Thymus (tissue), 14 donors: ENCODE measurements at places on chromosomes 7 and 10. TPM values are rescaled to one million over a fixed set of nuclear protein-coding genes. Genes with fewer than 3 reads are reported as not detected.

DNA sequence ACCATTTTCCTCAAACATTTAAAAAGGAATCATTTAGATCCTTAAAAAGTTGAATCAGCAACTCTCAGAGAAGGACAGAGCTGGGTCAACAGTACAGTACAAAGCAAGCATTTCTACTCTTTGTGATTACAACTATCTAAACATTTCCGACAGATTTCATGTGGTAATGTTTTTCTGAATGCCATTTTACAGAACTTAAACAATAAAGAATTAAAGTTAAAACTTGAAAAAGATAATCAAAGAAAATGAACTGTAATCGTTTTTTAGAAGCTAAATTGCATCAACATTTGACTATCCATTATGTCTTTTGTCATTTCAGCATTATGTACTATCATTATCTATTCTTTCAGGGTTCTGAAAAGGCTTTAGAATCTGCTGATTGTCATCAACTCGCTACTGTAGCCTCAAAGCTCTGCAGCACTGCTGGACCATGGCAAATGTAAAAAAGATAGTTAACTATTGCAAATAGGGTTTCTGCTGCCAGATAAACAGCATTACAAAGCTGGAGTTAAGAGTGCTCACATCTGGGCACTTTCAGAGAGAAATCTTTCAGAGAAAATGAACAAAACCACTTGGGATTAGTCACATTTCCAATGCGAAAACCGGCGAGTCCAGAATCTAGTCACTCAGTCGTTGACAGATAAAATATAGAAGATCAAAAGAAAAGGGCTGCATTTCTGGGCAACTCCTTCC is 160.4 kb upstream of the LAMB4 start:
- DNase-seq = no peak
- H3K36me3 ChIP-seq = no peaks in the 10 kb centered on the region
- H3K27me3 ChIP-seq = no peaks in the 10 kb centered on the region
- H3K4me3 ChIP-seq = no peak overlapping the region
- no peaks in the 10 kb centered on the region for H3K4me1 ChIP-seq
- no peak overlapping the region for H3K27ac ChIP-seq

GRCh38 chr7:4707980-4708411 is 25.9 kb downstream of the FOXK1 start:
- DNase-seq = no peak
- H3K27ac ChIP-seq = no peak overlapping the region
- peaks cover 5% of the 10 kb centered on the region for H3K36me3 ChIP-seq
- H3K4me3 ChIP-seq = no peak overlapping the region
- peaks cover 2% of the 10 kb centered on the region for H3K4me1 ChIP-seq

DNA sequence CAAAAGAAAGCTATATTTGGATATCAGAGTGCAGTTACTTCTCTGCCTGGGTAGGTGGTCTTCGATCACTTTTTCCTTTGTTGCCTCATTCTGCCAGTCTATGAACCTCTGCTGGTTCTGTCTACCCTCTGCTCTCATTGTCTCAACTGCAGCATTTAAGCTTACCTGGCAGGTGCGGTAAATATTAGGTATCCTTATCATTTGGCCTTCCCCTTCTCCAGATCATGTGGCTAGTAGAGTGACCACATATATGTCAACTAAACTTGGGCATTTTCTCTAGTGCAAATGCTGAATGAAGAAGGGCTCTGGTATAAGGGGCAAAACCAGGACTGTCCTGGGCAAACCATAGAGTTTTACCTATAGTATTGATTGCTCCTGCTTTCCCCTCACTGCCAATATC is 180.8 kb downstream of the MDFIC start:
- H3K4me1 ChIP-seq = no peaks in the 10 kb centered on the region
- DNase-seq = no peak
- no peaks in the 10 kb centered on the region for H3K27me3 ChIP-seq
- no peaks in the 10 kb centered on the region for H3K36me3 ChIP-seq
- no peak overlapping the region for H3K27ac ChIP-seq
- H3K4me3 ChIP-seq = no peak overlapping the region

GRCh38 chr10:88805361-88805760 is 2.8 kb downstream of the LIPM start:
- no peaks in the 10 kb centered on the region for H3K27me3 ChIP-seq
- H3K4me3 ChIP-seq = no peak overlapping the region
- no peak overlapping the region for H3K27ac ChIP-seq
- H3K36me3 ChIP-seq = no peaks in the 10 kb centered on the region
- no peak for DNase-seq

The MEOX2 gene
- total RNA-seq = 4.4 TPM

The CFTR gene
- 0.28 TPM for total RNA-seq

DNA sequence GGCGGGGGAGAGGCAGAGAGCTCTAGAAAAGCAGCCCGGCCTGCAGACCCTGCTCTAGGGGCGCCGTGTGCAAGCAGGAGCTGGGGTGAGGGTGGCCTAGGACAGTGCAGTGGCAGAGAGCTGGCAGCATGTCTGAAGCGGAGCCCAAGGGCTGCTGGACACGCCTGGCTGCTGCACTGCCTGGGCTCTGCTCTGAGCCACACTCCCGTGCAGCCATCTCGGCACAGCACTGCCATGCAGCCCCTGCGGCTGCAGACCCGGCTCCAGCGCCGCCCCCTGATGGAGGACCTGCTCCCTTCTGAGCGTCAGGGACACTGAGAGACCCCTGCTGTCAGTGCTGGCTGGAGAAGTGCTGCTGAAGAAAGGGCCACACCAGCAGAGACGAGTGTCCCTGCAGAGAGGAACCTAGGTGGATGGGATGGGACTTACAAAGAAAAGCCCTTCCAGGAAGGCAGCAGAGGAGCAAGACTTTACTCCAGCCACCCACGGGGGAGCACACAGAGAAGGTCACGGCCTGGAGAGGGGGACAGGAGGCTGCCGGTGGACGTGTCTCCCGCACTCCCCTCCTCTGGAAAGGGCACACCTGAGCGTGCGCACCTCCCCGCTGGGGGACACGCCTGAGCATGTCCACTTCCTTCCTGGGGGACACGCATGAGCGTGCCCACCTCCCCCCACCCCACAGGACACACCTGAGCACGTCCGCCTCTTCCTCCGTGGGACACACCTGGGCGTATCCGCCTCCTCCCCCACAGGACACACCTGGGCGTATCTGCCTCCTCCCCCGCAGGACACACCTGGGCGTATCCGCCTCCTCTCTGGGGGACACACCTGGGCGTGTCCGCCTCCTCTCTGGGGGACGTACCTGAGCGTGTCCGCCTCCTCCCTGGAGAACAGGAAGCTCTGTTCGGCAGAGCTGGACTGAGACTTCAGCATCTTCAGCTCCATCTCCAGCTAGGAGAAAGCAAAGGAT is 252.9 kb downstream of the MAD1L1 start:
- H3K4me3 ChIP-seq = no peak overlapping the region
- no peak for DNase-seq
- H3K36me3 ChIP-seq = peaks cover 29% of the 10 kb centered on the region
- no peak overlapping the region for H3K27ac ChIP-seq

DNA sequence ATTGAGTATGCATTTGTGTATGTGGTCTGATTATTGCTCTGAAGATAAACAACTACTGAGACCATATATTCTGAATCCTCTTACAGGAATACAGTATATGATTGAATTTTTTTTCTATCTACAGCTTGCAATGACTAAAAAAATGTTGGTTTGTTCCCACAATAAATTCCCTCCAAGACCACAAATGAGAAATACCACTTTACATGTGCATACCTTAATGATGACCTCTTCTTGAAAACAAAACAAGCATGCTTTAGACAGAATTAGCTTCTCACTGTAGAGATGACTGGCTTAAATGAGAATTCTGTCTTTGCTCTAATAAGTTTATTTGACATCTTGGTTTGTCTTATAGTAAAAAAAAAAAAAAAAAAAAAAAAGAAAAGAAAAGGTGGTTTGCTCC is 241.5 kb downstream of the PCDH15 start:
- no peak overlapping the region for H3K4me3 ChIP-seq
- no peaks in the 10 kb centered on the region for H3K27me3 ChIP-seq
- no peak overlapping the region for H3K27ac ChIP-seq
- no peak for DNase-seq

The NPFFR1 gene
- 0.05 TPM for total RNA-seq

DNA sequence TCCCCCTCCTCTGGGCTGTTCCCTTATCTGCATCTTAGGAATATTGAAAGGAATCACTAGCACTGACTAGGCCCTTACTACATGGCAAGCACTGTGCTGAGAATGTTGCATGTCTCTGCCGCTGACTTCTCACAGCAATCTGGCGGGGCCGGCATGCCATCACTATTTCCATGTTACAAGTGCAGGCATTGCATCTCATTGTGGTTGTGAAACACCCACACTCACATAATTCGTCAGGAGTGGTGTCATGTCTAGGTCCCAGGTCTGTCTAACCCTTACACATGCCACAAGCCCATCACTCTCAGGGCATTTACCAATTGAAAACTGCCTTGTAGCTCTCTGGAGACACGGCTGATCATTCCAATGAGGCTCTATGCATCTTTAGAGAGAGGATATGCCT is 8.5 kb upstream of the IL2RA start:
- peaks cover 3% of the 10 kb centered on the region for H3K27me3 ChIP-seq
- H3K4me3 ChIP-seq = no peak overlapping the region
- H3K27ac ChIP-seq = peak overlapping the region; percentile 99
- peaks cover 77% of the 10 kb centered on the region for H3K4me1 ChIP-seq
- no peak for DNase-seq
- H3K36me3 ChIP-seq = no peaks in the 10 kb centered on the region

The PIP gene
- 0.28 TPM for total RNA-seq

The EPHB6 gene
- 75.6 TPM for total RNA-seq

The TAS2R41 gene
- total RNA-seq = 0.24 TPM

DNA sequence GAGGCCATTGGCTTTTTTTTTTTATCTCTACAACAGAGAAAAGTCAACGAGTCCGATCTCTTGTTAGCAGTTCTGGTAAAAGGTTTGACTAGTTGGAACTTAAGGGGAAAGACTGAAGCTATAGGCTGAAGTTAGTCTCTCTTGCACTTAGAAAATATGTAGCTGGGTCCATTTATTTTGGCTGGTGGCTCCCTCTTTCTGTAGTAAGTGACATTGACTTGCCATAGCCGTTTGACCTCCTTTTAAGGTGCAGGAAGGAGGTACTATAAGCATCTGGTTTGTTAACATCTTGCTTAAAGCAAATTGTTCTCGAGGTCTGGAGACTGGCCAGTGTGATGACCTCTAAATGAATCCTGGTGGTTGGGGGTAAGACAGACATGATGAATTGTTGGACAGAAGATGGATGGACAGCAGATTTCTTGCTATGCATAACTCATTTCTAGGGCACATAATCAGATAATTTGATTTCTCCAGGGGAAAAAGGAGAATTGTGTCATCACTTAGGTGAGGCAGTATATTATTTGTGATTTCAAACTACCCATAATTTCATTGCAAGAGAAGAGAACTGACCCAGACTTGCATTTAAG is 356.3 kb upstream of the GALNT17 start:
- no peak overlapping the region for H3K27ac ChIP-seq
- peaks cover 17% of the 10 kb centered on the region for H3K4me1 ChIP-seq
- H3K4me3 ChIP-seq = no peak overlapping the region
- DNase-seq = peak; percentile 34
- peaks cover 18% of the 10 kb centered on the region for H3K36me3 ChIP-seq

- H3K27me3 ChIP-seq = no peaks in the 10 kb centered on the region
- no peak overlapping the region for H3K4me3 ChIP-seq
- no peaks in the 10 kb centered on the region for H3K4me1 ChIP-seq
- H3K27ac ChIP-seq = no peak overlapping the region
- no peaks in the 10 kb centered on the region for H3K36me3 ChIP-seq
- no peak for DNase-seq
Observed at GRCh38 chr7:90655566-90655965, 59.4 kb downstream of the CDK14 start.

The RET gene
- 0.33 TPM for total RNA-seq

The SPDYE8 gene
- not detected for total RNA-seq

DNA sequence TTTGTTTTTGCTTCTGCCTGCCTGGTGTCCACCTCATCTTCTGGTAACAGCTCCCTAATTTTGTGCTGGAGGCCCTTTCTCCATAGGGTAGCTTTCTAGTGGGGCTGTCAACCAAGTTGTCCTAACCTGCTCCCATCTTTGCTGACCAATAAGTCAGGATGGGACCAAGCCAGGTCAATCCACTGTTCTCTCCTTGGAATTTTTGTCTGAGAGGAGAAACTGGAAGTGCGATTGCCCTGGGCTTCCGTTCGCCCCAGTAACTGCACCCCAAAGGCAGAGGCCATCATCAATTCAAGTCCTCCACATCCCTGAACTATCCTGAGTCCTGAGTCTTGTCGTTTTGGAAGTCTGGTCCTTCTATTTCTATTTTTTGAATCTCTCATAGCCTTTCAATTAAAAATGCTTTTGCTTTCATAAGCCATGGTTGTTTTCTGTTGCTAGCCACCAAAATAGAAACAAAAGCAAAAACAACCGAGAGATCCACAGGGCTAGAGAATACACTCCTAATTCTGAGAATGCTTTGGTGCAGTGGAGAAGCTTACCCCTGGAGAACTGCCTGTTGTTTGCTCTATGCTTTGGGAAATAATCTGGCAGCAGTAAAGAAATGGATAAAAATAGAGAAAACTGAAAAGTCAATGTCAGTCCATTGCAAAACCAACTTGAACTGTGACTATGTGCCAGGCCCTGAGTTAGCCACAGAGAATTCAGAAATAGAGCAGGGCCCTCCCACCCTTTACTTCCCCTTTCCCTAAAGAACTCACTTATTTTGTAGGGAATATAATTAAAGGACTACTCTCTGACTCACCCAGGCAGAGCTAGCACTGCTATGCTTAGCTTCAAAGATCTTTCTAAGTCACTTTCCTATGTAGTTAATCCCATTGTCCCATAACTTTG is 368.1 kb downstream of the CXCL12 start:
- no peak for DNase-seq
- no peaks in the 10 kb centered on the region for H3K36me3 ChIP-seq
- no peaks in the 10 kb centered on the region for H3K27me3 ChIP-seq
- H3K27ac ChIP-seq = no peak overlapping the region

DNA sequence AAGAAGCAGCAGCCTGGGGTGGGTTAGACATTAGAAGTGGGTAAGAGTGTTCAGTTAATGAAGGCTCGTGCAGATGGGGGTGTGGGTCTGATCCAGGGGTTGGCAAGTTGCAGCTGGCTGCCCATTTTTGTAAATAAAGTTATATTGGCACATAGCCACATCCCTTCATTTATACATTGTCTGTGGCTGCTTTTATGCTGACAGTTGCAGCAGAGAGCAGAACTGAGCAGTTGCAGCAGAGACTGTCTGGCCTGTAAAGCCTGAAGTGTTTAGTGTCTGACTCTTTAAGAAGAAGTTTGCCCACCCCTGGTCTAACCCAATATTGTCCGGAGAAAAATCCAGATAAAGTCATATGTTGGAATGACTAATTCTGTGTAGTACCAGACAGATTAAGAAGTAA is 38.1 kb downstream of the GLRX3 start:
- H3K27me3 ChIP-seq = no peaks in the 10 kb centered on the region
- H3K4me3 ChIP-seq = no peak overlapping the region
- DNase-seq = no peak
- no peak overlapping the region for H3K27ac ChIP-seq
- H3K36me3 ChIP-seq = peaks cover 10% of the 10 kb centered on the region

The PRPS1L1 gene
- not detected for total RNA-seq
